ENCODE measurements at places on chromosomes 11 and 22.

DNA sequence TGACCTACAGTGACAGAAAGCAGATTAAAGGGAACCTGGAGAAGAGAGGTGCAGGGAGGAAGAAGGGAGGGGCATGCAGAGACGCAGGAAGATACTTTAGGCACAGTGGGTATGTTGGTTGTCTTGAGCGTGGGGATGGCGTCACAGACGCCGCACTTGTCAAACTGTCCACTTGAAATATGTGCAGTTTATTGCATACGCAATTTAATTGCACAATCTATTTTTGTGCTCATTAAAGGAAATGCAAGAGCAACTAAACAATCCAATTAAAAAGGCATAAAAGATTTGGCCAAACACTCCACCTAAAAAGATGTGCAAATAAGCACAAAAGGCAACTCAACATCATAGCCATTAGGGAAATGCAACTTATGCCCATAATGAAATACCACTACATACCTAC lies 16.8 kb downstream of the GNB1L start:
- no peak for DNase-seq

DNA sequence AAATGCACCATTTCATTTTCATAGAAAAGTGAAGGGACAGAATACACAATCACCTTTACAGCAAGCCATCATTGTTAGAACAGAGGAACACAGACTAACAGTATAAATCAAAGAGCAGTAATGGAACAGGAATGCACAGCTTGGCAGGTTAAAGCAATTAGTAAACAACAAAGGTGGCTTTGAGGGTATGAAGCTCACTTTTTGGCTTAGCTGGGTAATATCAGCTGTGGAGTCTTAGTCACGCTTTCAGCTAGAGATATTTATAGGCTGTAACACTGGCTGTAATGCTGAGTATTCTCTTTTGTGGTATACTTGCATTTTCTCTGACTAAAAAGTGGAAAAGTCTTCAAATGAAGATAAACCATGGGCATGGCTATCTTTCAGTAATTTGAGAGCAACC lies 1780.5 kb downstream of the LRRC4C start:
- DNase-seq, result no peak

DNA sequence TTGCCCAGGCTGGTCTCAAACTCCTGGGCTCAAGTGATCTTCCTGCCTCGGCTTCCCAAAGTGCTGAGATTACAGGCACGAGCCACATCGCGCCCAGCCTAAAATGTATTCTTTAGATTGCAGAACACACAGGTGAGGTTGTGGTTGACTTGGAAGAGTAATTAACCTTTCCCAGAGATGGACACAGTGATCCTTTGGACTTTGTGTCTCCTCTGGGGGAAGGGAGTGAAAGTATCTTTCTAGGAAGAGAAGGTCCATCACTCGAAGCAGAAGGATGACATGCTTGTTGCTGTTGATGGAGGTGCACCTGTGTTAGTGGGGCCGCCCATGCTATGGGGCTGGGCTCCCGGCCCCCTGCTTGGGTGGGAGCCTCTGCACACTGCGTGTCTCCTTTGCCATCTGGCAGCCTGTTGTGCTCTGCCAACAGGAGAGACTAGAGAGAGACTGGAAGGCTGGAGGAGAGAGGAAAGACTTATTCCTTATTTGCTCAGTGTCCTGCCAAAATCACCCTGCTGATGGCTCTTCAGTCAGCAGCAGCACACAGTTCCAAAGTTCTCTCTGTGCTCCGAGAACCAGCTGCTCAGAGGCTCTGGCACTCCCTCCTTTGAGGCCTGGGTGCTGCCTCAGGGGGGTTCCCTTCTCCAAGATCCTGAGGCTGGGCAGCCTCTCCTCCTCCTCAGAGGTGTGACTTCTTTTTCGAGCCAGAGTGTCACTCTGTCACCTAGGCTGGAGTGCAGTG lies 33.1 kb upstream of the CYB5R3 start:
- DNase-seq, result no peak

DNA sequence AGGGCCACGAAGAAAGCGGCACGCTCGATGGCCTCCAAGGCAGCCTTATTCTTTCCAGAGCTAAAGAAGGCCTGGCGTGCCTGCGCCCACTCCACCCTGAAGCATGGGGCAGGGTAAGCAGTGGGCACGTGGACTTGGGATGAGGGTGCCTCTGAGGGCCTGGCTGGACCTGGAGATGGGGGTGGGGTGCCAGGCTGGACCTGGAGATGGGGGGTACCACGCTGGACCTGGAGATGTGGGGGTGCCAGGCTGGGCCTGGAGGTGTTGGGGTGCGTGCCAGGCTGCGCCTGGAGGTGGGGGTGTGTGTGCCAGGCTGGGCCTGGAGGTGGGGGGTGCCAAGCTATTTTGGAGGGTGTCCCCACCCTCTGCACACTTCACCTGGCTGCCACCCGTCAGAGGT lies 5.3 kb downstream of the CPT1B start:
- no peak for DNase-seq

- no peak for DNase-seq
Measured at GRCh38 chr22:47593911-47594311, 831.5 kb downstream of the TBC1D22A start.

- DNase-seq, result no peak
Measured at GRCh38 chr22:48651981-48652538, 1175.6 kb downstream of the BRD1 start.

DNA sequence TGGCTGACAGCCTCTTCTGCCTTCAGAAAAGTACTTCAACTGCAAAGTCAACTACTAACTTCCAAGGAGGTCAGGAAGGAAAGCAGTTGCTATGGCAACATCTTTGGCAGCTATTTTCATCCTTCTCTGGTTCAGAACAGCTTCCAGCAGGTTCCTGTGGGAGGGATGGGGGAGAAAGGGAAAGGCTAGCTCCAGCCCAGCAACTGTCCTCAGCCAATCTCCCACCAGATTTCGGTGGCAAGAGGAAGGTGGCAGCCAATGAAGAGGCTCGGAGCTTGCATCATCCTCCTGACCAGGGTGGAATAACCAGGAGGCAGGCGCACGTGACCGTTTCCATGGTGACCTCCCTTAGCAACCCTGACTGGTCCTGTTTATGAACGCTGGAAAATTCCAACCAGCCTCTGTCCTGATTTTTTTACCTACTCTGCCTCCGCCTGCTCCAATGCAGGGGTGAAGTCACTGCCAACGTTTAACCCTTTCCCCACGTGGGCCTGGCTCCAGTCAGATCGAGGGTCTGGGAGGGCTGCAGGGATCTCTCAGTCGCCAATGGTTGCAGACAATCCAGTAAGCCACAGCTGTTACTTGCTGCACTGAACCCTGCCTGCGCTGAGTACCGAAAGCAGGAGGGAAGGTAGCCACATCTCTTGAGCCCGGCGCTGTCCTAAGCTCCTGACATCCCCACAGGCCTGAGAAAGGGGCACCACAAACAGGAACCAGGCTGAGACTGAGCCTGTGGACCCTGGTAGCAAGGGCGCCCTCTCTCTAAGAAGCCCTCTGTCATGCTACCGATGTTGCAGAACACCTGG lies 11.2 kb upstream of the MALAT1 start:
- no peak for DNase-seq

DNA sequence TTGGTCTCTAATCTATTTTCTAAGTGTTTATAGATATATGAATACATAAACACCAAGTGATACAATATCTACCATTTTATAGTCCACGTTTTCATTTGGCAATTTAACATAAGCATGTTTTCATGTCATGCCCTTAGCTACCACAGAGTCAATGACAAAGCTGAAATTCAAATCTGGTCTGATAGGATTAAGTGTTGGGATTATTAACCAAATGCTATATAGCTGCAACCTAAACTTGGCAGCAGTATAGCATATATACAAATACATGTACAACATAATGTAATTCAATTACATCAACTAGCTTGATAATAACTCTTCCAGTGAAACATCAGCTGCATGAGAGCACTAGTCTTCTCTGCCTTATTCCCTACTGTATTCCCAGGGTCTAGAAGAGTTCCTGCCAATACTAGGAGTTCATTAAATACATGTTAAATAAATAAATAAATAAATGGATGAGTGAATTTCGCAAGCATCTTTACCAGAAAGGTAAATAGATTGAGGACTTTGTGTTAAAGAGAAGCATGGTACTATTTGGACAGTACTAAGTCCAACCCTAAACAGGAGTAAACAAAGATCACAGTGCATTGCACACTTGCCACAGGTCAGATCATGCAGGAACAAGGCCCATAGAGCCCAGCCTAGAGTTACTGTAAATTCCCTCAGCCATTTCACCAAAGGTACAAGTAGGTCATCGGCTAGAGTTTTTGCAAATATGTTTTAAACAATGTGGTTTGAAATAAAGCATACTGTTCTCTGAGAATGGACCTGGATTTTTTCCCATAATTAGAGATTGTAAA lies 12.8 kb downstream of the SAA4 start:
- no peak for DNase-seq

- DNase-seq, result no peak
Measured at GRCh38 chr11:128865490-128865889, 1.6 kb downstream of the KCNJ1 start.

DNA sequence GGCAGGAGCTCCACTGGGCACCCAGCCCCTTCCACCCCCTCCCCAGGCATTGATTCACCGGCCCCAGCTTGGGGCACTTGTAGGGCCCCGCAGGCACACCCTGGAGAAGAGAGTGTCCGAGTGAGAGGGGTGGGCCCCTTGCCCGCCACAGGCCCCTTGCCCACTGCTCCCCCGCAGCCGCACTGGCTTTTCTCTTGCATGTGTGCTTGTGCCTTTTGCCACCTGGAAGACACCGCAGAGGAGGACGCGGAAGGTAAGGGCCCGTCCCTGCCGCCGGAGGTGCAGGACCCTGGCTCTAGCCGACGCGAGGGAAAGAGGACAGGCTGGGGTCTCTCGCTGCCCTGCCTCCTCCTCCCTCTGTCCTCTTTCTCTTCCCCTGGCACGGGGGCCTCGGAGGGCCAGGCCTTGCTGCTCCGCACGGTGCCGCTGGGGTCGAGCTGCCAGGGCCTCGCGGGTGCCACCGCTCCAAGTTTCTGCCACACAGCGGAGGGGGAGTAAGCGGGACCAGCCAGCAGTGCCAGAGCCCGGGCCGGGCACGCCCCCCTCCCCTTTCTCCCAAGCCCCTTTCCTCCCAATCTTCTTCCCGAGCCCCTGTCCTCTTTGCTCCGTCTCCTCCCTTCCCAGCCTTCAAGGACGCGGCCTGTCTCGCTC lies 9.5 kb downstream of the TNNT3 start:
- DNase-seq, result no peak

DNA sequence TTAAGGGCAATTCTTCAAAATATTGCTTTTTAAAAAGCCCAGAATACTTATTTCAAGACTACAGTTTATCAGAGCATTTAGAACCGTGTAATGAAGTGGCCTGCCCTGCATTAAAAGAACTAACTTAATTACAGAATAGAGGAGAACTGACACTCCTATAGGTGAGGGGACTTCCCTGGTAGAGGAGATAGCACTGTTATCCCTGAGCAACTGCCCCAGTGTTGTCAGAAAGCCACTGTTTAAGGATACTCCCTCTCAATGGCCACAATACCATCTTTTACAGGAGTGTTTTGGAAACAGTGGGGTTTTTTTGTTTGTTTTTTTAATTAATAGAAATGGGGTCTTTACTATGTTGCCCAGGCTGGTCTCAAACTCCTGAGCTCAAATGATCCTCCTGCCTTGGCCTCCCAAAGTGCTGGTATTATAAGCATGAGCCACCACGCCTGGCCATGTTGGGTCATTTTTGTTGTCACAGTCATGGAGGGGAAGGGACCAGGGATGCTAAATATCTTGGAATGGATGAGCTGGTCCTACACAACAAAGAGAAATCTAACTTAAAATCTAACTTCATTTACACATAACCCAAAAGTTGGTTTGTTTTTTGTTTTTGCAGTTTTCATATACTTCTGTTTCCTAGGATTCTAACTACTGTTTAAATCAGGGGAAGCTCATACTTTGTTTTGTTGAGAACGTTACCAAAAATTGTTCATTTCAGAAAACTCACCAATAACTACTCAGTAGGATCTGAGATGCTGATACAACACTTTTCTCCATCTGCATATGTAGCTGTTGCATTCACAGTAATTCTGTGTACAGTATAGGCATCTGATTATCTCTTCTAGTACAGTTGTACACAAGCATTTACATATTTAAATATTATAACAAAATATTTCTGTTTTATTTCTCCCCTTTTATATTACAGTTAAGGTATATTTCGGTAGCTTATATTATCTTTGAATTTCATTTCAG lies 8.1 kb downstream of the RPL27A start:
- no peak for DNase-seq

DNA sequence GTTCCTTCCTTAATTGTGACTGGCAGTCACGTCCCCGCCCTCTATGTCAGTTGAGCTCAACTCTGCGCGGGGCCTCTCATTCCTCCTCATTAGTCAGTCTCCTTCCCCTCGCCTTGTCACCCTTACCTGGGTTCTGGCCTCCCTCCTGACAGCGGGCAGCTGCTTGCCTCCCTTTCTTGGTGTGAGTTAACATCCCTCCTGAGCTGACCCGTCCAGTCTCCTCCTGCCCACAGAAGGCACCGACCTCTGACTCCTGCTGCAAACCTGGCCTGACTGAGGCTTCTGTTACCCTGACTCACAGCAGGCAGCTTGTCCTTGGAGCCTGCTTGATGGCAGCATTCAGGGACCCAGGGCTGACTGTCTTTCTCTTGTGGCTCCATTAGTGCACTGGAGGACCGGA lies 45.2 kb downstream of the GRIK4 start:
- DNase-seq, result no peak

DNA sequence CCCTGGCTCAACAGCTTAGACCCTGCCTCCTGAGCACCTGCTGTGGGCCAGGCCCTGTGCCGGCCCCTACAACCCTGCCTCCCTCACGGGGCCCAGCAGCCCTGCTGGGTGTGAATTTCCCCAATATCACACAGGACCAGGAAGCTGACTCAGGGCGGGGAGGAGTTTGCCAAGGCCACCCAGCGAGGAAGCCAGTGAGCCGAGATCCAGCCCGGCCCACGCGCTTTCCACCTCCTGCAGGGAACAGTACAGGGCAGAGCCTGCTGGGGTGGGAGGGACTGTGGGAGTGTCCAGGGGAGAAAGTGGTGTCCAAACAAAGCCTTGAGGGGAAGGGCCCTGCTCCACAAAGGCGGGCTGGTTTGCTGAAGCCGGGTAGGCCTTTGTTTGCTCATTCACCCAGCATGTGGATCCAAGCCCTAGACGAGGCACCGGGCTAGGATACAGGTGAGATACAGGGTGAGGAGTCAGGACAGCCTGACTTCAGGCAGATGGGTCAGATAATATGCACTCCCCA lies 26.8 kb downstream of the RPL3 start:
- no peak for DNase-seq

- no peak for DNase-seq
Measured at GRCh38 chr11:1129143-1129610, 28.6 kb upstream of the MUC5AC start.

- DNase-seq, result no peak
Measured at GRCh38 chr11:65786786-65787636, at the start of gene OVOL1. Gene OVOL1 (plus strand): TSS chr11:65787063. CDS start chr11:65787374, 311 bp downstream.

DNA sequence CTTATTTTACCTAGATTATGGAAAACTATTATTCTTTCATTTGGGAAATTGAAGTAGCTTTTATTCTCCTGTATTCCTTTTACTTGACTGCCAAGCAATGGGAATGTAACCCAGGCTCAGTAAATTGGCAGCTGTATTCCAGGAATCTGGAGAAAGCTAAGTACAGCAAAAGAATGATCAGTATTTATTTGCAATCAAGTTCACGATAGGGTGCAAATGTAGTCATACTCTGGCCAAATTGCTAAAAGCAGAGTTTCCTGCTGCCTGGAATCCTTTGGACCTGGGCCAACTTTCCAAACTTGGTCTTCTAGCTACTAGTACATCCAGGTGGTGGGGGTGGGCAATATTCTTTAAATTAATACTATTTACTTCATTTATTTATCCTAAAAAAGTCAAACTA lies 286.0 kb upstream of the CTSC start:
- no peak for DNase-seq

Measured in GM12864 (cell line).